NCI-H69 (cell line): ENCODE measurements at places on chromosomes 6 and 20.

- DNase-seq, result no peak
Measured at GRCh38 chr6:4270776-4271175, 135.4 kb upstream of the ECI2 start.

DNA sequence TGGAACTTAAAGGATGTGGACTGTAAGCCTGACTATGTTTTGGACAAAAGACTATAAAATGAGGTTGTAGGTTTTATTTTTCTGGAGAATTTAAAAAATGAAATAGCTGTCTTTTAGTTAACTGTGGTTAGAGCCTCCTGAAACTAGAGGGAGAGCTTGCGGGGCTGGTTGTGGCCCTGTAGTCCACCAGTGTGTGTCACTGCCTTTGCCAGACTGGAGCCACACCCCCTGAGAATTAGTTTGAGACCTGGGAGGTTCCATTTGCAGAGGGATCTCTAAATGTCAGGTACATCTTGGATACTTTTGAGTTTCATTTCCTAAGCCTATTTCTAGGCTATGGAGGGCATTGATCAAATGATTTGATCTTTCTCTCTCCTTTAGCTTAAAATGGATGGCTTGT lies 20.8 kb downstream of the ZC2HC1B start:
- DNase-seq, result no peak

DNA sequence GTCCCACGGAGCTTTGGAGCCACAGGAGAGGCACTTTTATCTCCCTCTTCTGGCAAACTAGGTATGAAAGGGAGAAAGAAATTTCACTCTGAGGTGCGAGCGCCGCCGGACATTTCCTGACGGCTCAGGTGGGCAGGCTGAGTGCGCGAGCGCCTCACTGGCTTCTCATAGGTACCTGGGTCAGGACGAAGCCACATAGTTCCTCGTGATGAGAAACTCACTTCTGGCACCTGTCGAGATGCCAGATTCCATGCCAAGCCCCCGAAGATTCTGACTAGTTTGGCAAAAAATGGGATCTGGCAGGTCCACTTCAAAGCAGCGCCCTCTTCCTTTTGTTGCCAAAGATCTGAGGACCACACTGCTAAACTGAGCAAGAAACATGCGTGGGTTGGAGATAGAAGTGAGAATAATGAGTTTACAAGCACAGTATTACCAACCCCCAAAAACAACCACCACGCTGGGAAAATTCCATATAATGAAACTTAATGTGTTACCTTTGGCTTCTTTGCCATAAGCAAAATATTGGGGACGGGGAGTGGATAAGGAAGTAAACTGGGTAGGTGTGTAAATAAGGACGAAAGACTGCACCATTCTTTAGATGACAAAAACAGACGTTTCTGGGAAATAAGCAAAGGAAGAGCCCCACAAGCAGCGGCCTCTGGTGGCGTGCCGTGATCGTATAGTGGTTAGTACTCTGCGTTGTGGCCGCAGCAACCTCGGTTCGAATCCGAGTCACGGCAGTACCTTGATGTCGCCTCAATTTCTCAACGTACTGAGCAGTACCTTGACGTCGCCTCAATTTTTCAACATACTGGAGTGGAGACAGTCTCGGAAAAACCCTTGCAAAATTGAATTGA lies 89.8 kb upstream of the PRSS16 start:
- DNase-seq, result peak; percentile 94

- peak; percentile 81 for DNase-seq
Measured at GRCh38 chr20:17304774-17305173, 77.9 kb downstream of the PCSK2 start.

DNA sequence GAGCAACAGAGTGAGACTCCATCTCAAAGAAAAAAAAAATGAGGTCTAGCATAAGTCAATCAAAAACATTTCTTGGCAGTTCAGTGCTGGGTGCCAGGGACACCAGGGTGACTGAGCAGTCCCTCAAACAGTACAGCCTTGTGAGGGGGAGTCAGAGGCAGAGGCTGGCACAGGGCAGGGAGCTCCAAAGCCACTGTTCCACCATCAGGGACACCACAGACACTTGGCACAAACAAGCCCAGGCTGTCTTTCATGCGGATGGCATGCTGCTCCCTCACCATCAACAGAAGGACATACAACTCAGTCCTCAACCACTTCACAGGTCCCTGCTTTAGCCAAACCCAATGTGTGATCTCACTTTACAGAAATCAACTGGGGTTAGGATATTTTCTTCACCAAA lies 36.0 kb upstream of the GRM4 start:
- DNase-seq, result no peak

DNA sequence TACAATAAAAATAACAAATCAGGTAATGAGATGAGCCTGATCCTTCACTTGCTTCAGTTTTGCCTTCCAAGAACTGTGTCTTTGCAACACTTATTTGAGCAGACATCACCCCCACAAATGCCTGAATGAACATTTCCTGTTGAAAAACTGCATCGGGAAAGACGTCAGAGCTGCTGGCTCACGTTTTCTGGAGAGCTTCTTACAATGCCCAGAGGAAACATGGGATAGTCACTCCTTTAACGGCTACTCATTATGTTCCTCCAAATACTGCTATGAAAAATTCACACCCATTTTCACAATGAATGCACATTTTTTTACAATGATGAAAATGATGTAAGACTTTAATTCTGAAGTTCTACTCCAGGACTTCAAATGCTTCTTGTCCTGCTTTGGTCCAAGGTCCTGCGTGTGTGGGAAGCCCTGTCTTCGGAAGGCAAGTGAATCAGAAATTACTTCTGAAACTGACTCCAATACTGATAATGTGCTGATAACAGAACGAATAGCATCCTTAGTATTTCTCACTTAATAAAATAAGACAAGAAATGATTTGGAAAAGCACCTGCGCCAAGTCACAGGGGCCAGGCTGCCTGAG lies 238.0 kb downstream of the ANKRD60 start:
- no peak for DNase-seq
